ENCODE measurements at places on chromosomes 2 and 18.
A peak's percentile ranks its signal among the peaks of the same experiment; 100 is the strongest.

- no peak for DNase-seq
Observed at GRCh38 chr2:239993291-239993690, 31.9 kb downstream of the NDUFA10 start.

GRCh38 chr2:108614043-108614545, 79.8 kb downstream of the LIMS1 start:
- no peak for DNase-seq

- no peak for DNase-seq
Observed at GRCh38 chr18:23521271-23521670, 18.0 kb downstream of the RMC1 start.

DNA sequence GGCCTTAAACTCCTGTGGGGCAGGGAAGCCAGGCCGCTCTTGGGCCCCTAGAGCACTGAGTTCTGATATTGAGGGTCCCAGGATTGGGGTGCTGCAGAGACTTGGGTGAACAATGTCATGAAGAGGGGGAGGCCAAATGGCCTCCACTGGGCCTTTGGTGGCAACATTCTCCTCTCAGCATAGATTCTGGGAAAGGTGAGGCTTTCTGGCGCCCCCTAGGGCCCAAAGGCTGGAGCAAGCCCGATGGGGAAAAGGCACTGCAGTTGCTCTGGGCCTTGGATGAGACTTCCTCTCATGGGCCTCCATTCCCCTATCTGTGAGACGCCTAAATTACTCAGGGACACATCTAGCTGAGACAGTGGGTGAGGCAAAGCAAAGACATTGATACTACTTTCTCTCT, 84.8 kb downstream of the ACAA2 start:
- DNase-seq: no peak

GRCh38 chr2:49028101-49028500, 126.2 kb downstream of the FSHR start:
- no peak for DNase-seq

- no peak for DNase-seq
Observed at GRCh38 chr2:603427-603826, 73.8 kb downstream of the TMEM18 start.

- no peak for DNase-seq
Observed at GRCh38 chr2:102470168-102470567, 2.9 kb upstream of the SLC9A4 start.

DNA sequence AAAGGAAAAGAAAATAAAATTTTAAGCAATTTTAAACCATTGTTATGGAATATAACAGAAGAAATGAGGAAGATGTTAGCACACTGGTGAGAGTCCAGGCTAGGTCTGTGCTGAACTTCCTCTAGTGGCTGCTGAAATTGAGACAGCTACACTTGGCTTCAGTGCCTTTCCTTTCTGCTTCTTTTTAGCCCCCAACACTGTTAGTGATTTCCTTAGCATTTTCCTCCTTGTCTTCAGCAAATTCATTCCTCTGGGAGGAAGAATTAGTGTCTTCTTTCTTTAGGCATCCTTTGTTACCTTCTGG, 47.6 kb downstream of the ITGAV start:
- DNase-seq: no peak

DNA sequence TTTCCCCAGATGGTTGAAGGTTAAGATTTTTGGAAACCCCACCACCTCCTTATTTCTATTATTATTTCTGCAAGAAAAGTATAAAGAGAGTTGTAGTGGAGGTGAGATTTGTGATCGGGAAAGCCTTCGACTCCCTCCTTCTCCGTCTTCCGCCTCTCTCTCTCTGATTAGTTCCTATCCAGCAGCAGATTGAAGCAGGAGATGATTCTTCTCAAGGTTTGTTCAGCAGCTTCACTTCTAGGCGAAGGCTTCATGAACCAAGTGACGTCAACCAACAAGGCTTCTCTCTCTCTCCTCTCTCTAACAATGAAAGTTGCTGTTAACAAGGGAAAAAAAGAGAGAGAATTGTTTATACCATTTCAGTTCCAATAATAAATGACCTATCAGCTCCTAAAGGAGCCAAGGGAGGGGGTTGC, at the start of gene BAZ2B:
Gene BAZ2B (minus strand): TSS at position 263 of the 416 bp plus-strand sequence. CDS start 137,829 bp downstream, outside the sequence.
- DNase-seq: no peak

- no peak for DNase-seq
Observed at GRCh38 chr2:38201784-38202183, 125.8 kb upstream of the CYP1B1 start.

DNA sequence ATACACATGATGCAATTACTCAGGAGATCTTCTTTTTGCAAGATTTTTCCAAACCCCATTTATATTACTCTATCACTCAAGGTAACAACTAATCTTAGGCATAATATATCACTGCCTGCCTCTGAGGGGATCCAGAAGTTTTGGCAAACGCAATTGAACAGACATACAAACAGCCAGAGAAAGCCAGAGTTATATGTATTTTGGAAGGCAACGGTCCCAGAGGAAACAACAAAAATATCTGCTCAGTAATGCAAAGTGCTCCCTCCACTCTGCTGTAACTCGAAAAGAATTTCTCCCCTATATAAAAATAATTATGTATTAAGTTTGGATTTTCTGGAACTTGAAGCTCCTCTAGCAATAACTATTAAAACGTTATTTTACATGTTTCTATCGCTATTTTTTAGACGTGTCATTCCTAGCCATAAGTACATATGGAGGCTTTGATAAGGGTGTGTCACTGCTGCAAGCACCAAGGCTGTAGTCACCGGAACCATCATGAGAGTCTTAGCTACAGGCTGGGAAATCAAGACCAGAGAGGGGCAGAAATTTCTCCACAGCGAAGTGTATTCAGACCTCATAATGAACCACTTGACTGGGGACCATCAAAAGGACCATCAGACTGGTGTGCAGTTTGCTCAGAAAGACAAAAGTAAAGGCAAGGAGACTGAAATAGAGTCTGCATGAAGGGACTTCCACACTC, 3.7 kb upstream of the GKN1 start:
- DNase-seq: no peak

- DNase-seq: no peak
Observed at GRCh38 chr2:228654707-228655106, 473.2 kb upstream of the SPHKAP start.

- peak; percentile 20 for DNase-seq
Observed at GRCh38 chr2:25700221-25700660, 26.9 kb upstream of the DTNB start.

DNA sequence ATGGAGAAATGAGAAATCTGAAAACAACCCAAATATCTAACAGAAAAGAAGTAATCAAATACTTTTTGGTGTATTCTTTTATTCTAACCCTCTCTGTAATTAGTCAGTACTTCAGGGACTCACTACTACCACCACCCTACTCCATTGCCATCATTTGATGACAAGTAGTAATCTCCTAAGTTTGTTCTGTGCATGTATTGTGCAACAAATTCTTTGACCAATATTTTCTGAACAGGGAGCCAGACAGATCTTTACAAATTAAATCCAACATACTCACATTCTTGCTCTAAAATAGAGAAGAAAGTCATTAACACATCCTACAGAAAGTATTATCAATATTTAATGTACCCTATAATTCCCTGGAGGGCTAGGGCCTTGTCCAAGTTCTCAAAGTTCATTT, 1416.4 kb downstream of the DSC3 start:
- no peak for DNase-seq

DNA sequence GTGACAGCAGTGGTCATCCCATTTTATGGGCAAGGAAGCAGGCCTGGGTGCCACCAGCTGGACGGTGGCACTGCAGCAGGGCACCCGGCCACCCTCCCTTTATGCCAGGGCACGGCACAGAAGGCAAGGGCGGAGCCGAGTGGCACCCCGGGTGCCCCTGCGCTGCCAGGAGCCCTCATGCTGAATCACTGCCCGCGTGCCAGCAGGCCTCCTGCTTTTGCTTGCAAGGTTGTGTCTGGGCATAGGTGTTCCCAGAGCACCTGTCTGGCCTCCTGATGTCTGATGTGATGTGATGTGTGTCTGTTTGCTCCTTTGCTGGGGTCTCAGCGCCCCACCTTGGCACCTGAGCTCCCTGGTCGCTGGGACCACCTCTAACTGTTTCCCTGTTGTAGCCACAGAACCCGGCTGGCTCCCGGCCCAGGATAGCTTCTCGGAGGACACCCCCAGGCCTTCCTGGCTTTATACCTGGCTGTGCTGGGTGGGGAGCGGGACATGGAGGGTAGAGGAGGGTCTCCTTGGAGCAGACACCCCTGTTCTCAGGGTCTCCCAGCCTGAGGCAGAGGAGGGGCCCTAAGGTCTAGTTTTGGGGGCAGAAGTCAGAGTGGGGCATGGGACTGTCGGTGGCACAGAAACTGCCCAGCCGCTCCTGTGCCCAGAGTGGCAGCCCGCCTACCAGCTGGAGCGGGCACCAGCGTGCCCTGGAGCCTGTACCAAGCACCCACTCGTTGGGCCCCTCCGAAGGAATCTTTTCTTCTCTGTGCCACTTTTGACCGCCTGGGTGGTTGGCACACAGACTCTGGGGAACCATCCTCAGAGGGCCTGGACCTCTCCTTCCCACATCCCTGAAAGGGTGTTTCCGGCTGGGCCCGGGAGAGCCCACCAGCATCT, 3.6 kb downstream of the GPC1 start:
- no peak for DNase-seq

GRCh38 chr2:109447251-109447661, 166.5 kb downstream of the SEPTIN10 start:
- DNase-seq: no peak

DNA sequence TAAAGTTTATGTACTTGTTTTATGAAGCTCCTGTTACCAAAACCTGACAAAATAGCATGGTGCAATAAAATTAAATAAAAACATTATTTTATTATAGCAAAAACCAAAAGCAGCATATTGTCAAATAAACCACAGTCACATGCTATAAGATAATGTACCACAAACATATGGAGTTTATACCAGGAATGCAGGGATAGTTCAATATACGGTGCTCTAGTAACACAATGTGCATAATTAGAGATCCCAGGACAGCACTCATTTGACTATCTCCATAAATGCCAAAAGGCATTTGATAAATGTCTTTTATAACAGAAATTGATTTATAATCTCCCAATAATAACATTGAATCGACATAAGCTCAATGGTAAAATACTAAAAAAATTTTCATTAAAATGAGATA, 402.0 kb downstream of the RND3 start:
- DNase-seq: no peak

DNA sequence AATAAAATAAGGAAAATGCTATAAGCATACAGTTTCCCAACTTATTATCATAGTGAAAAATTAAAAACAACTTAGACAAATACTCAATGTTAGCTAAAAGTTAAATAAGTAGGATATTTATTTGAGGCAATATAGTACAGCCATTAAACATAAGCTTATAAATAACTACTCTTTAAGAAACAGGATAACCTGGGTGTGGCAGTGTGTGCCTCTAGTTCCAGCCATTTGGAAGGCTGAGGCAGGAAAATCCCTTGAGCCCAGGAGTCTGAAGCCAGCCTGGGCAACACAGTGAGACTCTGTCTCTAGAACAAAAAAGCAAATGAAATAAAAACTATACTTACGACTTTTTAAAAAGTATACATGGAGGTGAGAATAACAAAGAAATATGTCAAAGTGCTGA, 39.7 kb downstream of the VIL1 start:
- no peak for DNase-seq

DNA sequence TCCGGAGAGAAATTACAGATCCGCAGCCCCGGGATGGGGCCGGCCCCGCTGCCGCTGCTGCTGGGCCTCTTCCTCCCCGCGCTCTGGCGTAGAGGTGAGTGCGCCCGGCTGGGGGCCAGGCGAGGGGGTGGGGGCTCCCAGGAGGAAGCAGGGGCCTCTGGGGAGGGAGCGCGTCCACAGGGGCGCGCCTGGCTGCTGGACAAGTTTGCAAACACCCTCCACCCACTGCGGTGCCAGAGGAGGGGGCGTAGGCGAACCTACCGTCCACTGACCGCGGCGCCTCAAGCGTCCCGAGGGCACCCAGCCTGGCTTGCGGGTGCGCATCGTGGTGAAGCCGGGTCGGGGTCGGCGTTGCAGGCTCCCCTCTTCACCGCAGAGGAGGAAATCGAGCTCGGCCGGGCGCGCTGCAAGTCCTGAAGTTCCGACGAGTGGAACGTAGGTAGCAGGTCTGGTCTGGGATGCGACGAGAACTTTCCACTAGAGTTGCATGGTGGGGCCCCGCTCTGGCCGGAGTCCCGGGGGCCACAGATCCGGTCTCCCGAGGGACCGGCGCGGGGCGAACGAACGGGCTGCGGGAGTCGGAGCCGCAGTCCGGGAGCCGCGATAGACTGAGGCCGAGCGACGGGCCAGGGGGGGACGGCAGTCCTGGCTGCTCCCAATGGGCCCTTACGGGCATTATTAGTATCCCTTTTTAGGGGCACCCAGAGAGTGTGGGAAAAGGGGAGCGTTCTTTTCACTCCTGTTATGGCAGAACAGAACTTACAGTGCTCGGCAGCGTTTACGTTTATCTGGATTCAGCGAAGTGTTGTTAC, 502 bp downstream of the MERTK start:
- DNase-seq: no peak

DNA sequence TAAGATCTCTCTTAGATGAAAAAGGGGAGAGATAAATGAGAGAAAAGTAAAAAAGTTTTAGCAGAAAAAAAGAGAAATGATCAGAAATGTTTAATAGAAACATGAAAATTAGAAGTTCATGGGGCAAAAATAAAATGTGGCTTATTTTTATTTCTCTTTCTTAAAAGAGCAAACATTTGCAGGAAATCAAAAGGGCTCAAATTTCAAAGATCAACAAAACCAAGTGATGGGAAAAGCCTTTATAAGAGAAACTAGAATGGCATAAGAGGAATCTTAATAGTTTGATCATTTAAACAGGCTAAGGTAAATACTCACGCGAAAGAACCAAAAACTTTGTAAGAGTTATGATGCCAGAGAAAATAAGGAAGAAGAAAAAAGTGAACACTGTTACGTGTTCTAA, 23.3 kb upstream of the DAW1 start:
- no peak for DNase-seq

DNA sequence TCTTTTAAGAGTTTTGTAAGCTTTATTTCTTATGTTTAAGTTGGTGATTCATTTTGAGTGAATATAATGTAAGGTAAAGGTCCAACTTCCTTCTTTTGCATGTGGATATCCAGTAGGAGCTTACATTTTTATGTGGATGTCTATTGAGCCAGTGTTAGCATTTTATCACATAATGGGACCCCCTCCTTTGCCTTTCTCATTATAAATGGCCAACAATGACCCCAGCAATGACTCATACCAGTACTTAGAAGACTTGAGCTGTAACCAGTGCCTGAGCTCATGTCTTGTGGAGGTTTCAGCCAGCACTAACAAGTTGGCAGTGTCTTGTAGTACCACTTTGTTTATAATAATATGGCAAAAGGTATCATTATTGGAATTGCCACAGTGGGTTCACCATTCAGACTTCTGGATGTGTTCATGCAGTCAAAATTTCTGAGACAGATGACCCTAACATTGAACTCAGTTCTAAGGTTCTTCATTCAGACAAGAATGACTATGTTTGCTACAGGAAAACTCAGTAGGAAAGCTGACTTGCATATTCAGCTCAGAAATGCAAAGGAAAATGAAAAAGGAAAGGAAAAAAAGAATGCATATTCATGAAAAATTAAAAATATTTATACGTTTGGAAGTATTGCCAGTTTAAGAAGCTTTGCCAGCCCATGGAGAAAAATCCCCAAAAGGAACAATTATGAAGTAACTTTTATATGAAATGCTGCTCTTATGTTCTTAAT, 41.0 kb downstream of the CDKL4 start:
- DNase-seq: no peak

- no peak for DNase-seq
Observed at GRCh38 chr2:65344689-65345088, 87.7 kb downstream of the SPRED2 start.

GRCh38 chr2:12031866-12032265, 285.4 kb downstream of the LPIN1 start:
- no peak for DNase-seq

Data from T-helper 1 cell (primary cell).